ENCODE measurements at places on chromosomes 1 and 21. TPM values are rescaled to one million over a fixed set of nuclear protein-coding genes. Genes with fewer than 3 reads are reported as not detected.

DNA sequence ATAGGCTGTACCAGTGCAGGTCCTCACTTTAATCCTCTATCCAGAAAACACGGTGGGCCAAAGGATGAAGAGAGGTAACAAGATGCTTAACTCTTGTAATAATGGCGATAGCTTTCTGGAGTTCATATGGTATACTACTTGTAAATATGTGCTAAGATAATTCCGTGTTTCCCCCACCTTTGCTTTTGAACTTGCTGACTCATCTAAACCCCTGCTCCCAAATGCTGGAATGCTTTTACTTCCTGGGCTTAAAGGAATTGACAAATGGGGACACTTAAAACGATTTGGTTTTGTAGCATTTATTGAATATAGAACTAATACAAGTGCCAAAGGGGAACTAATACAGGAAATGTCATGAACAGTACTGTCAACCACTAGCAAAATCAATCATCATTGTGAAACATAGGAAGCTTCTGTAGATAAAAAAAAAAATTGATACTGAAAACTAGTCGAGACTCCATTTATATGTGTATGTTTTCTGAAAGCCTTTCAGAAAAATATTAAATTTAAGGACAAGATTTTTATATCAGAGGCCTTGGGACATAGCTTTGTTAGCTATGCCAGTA lies 7.0 kb downstream of the SOD1 start:
- DNase-seq = no peak

GRCh38 chr1:231634323-231635013 lies 7.9 kb downstream of the DISC1 start:
- no peak for DNase-seq

DNA sequence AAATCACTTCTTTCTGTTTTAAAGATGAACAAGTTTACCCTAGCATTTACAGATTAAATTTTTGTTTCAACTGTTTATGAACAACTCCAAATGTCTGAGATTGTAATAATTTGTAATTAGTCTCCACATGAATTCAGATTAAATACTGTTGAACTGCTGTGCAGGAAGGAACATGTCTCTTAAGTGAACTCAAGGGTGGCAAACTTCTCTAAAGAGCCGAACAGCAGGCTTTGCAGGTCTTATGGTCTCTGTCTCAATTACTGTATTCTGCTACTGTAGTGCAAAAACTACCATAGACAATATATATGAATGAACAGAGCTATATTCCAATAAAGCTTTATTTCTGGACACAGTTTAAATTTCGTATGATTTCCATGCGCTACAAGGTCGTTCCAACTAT lies 6.6 kb downstream of the RSBN1 start:
- DNase-seq = no peak

Gene SVBP
- 65.2 TPM for total RNA-seq

DNA sequence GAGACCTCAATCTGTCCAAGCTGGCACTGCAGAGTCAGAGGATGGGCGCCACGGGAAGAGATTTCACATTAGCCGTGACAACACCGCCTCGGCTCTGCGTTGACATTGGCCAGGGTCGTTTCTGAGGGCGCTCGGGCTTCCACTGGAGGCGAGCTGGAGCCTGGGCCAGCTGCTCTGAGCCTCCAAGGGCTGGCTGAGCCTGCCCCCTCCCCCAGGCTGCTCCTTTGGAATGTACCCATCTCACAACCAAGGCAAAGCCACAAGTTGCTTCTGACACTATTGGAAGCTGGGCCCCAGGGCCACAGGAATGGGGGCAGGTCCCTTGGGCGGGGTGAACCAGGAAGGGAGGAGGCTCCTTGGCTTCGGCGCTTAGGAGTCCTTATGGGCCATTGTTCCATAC lies 12.7 kb downstream of the GPR3 start:
- DNase-seq = peak; percentile 87

DNA sequence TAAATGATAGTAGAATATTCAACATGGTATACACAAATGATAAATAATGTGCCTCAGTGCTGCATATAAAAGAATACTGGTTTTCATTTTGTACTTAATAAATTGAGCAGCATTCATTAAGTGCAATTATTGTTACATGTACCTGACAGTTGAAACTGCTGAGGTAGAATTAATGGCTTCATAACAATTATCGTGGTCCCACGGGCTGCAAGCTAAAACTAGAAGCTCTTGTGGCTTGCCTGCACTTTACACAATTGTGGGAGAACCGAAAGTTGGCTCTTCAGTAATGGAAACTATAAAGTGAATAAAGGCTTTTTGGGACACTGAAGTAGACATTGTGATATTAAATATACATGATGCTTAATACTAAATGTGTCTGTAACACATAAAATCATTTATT lies 23.2 kb downstream of the INSL5 start:
- DNase-seq = no peak

GRCh38 chr1:183404476-183404875 lies 13.7 kb downstream of the NMNAT2 start:
- no peak for DNase-seq

- no peak for DNase-seq
Measured at GRCh38 chr1:244941121-244941520, 76.8 kb upstream of the HNRNPU start.

Measured in H7 (cell line).